Psoas muscle (tissue), 8 donors: ENCODE measurements at places on chromosomes 4 and X. TPM values are rescaled to one million over a fixed set of nuclear protein-coding genes. Genes with fewer than 3 reads are reported as not detected.

The IL15 gene
- total RNA-seq = 1.4 TPM

The CCNQ gene
- 17.0 TPM for total RNA-seq

The HS3ST1 gene
- 0.50 TPM for total RNA-seq

The PPARGC1A gene
- total RNA-seq = 89.3 TPM

The SCML1 gene
- total RNA-seq = 11.6 TPM

The C4orf50 gene
- total RNA-seq = not detected

The TEX13B gene
- total RNA-seq = not detected

DNA sequence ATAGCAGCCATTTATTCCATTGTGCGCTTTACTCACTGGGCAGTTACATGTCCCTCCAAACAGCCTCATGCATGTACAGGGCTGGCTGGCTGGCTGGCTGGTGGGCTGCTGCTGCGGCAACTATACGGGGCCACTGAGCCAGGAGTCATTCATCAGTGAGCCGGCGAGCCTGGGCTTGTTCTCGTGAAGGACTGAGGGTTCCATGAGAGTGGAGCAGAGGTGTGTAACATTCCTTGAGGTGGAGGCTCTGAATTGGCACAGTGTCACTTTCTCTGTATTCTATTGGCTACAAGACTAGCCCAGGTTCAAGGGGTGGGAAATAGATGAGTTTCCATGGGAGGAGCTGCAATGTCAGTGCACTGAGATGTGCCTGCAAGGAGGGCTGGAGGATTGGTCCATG is 89.1 kb downstream of the ARHGAP10 start:
- no peak for DNase-seq

DNA sequence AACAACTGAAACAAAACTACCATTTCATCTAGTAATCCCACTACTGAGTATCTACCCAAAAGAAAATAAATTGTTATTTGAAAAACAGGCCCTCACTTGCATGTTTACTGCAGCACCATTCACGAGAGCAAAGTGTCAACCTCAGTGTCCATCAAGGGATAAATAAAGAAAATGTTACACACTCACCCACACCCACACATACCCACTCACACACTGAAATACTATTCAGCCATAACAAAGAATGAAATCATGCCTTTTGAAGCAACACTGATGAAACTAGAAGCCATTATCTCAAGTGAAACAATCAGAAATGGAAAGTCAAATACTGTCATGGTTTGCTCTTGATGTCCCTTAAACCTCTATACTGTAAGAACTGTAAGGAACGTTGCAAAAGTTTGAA is 44.8 kb upstream of the CLNK start:
- no peak for DNase-seq

DNA sequence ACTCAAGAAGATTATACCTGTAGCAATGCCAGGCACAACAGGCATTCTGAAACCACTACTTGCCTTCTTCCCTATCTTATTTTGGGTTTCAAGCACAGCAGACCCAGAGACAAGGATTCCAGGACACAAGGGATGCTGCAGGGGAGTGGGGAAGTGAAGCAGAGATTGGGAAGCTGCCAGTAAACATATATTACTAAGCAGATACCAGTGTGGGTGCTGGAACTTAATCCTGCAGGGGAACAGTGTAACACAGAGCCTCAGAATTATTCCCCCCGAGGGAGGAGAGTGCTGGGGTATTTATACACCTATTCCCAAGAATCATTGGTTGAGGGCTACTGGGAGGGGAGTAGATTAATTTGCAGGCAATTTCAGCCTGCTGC is 33.3 kb upstream of the MAML3 start:
- no peak for DNase-seq

- DNase-seq = no peak
Observed at GRCh38 chr4:15149234-15149838, 147.1 kb downstream of the CPEB2 start.

DNA sequence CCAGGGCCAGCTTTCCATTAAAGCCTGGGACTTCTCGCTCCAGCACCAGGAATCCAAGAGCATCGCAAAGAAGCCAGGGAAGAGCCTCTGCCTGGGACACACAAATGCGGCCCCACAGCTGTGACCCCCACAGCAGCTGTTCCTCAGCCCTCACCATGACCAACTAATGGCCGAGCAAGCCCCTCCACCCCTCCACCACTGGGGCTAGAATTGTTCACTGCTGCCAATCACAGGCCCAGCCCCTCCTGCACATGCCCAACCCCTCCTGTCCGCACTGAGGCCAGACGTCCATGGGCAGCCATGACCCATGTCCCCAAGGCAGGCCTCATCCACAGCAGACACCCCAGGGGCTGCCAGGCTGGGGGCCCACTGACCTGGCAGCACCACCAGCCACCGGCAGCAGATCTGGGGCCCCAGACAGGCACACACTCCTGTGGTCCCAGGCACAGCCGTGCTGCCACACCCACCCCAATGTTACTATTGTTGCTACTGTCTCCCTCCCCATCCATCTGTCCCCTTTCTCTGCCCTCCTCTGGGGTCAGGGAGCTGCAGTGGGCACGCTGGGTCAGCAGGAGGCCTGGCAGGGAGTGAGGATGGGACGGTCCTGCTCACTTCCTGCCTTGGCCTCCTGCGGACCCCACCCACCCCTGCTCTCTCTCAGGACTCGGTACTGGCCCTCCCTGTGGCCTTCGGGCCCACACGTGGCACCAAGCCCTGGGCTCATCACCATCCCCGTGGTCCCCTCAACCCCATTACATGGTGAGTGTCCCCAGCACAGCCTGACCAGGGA is 56.0 kb downstream of the ZFYVE28 start:
- DNase-seq = no peak

- DNase-seq = no peak
Observed at GRCh38 chr4:48340276-48340964, 909 bp upstream of the SLAIN2 start.

GRCh38 chr4:152510349-152511147 is 25.3 kb downstream of the FBXW7 start:
- no peak for DNase-seq

- DNase-seq = no peak
Observed at GRCh38 chrX:110584083-110584482, 211.5 kb downstream of the CHRDL1 start.

DNA sequence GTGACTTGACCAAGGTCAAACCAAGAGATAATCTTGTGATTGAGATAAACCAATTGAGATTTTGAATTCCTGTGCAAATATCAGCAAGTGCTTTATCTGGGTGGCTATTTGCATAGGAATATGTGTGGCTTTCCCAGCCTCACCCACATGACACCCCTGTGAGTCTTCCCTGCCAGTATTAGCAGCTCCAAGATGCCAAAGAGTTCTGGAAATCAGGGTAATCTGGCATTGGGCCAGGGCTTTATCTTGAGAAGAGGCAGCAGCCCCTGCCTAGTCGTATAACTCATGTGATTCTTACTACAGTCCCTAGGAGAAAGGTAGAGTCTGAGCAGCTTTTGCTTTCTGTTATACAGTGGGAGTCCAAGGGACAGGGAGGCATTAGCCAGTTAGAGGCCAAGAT is 87.7 kb downstream of the RLIM start:
- DNase-seq = no peak

GRCh38 chr4:8182858-8183725 is 16.0 kb upstream of the SH3TC1 start:
- DNase-seq = peak; percentile 87

DNA sequence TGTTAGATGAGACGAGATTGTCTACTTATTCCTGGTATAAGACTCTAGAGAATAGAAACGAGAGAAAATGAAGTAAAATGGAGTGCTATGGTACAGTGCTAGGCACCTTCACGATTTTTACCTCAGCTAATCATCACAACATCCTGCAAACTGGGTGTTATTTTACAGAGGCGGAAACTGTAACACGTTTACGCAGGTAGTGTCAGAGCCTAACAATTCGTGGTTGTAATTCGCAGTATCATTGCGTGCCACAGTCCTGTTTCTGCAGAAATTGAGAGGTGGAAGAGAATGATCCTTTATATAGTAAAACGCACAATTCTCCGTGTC is 383 bp upstream of the TBC1D19 start:
- no peak for DNase-seq

DNA sequence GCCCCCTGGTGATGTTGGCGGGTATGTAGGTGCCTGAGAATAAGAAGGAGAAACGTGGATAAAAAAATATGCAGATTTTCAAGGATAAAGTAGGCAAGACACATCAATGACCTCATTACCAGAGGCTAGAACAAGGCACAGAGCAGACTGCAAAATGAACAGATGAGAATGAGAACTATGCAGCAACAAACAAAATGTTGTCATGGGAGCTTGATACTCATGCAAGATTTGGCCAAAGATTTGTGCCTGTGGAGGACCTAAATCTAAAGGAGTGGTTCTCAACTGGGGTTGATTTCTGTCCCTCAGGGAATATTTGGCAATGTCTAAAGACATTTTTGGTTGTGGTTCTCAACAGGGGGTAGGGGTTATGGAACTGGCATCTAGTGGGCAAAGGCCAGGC is 177.3 kb downstream of the FRMPD4 start:
- no peak for DNase-seq

DNA sequence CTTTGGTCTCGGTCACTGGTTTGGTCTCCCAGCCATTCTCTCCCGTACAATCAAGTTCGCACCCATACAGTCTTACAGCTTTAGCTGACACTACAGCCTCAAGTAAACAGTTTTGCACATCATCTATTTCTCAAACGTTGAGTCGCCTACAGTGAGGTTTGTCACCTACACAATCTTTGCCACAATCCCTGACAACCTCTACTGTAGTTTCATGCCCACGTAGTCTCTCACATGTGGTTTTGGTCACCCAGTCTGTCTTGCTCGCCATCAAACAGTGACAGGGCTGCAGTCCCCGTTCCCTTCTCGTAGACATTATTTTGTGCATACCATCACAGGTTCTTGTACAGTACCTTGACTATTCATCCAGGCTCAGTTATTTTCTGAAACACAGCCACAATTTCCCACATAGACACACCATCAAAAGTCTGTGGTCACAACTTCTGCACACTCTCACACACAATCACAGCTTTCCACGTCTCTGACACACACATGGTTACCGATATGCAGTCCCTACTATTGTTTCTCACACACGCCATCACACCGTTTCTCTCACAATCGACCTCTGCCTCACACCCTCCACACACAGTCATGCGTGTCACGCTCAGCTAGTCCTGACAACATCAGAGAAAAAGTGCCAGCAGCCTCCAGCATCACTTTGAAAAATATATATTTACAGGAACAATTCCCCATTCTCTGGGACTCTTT is 5.3 kb upstream of the CFP start:
- DNase-seq = no peak

- no peak for DNase-seq
Observed at GRCh38 chrX:105109936-105110335, 110.6 kb downstream of the TEX13A start.

GRCh38 chr4:183403961-183404360 is 40.5 kb upstream of the CDKN2AIP start:
- no peak for DNase-seq

- DNase-seq = no peak
Observed at GRCh38 chr4:113503691-113504090, 257.8 kb downstream of the CAMK2D start.

DNA sequence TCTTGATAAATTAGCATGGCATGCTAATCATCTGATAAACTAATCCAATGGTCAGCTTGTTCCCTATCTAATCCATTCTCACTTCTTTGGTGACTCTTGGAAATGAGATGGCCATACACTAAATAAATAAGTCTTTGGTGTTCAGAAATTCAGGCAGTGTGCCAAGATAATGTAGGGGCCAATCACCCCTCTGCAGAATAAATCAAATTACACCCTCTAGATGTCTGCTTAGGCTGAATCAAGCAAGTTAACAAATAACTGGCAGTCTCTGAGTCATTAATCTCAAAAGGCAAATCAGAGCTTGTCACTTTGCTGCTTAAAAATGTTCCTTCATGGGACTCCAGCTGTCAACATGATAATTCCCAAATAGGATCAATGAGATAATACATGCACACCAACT is 97.4 kb downstream of the NLGN4X start:
- DNase-seq = no peak

DNA sequence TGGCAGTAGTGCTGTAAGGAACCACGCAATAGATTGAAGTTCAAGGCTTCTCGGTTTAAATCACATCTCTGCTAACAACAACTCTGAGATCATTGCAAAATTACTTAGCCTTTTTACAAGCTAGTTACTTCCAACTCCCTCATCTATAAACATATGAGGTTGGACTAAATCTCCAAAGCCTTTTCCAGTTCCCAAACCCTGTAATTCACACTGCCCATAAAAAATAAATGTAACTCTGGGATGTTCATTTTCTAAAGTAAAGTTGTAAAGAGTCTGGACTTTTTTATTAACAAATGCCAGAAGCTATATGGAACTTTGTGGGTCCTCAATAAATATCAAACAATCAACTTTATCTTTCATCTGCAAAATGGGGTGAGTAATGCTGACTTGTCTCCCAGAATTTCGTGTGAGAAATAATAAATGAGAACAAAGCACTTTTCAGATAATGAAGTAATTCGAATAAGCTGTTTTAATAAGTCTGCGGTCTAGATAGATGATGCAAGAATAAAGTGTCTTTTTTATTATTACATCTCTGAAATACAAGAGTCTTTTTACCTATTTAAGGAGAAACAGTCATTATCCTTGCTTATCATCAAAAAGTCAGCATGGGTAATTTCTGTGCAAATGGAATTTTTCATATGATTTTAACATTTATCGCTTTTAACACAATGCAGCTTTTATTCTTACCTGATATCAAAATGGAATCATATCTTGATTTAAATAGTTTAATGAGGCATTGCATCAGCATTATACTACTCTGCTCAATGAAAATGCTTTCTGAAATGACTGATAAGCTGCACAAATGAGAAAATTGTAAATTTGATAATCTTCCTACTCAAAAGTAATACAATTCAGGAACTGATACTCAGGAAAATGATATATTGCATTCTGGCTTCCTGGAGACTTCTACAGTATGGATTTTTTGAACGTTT is 252.6 kb downstream of the BANK1 start:
- DNase-seq = no peak

DNA sequence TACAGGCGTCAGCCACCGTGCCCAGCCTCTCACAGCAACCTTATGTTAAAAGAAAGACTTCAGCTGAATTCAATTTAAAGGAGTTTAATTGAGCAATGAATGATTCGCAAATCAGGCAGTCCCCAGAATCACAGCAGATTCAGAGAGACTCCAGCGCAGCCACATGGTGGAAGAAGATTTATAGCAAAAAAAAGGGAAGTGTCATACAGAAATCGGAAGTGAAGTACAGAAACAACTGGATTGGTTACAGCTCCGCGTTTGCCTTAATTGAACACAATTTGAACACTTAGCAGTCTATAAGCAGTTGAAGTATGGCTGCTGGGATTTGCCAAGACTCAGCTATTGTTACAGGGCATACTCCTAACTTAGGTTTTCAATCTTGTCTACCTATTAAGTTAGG is 19.8 kb downstream of the CENPVL3 start:
- no peak for DNase-seq

- no peak for DNase-seq
Observed at GRCh38 chrX:94097868-94098267, 423.9 kb downstream of the FAM133A start.
